Hindlimb muscle (tissue), 1 donor: ENCODE measurements at places on chromosomes 6 and 20.

GRCh38 chr6:119112812-119113530, 34.5 kb upstream of the FAM184A start:
- DNase-seq: no peak

GRCh38 chr20:59591061-59591460, 13.3 kb upstream of the PHACTR3 start:
- no peak for DNase-seq

GRCh38 chr6:12473494-12473893, 183.3 kb downstream of the EDN1 start:
- DNase-seq: no peak

- no peak for DNase-seq
Measured at GRCh38 chr6:3328796-3329195, 70.0 kb downstream of the PSMG4 start.

DNA sequence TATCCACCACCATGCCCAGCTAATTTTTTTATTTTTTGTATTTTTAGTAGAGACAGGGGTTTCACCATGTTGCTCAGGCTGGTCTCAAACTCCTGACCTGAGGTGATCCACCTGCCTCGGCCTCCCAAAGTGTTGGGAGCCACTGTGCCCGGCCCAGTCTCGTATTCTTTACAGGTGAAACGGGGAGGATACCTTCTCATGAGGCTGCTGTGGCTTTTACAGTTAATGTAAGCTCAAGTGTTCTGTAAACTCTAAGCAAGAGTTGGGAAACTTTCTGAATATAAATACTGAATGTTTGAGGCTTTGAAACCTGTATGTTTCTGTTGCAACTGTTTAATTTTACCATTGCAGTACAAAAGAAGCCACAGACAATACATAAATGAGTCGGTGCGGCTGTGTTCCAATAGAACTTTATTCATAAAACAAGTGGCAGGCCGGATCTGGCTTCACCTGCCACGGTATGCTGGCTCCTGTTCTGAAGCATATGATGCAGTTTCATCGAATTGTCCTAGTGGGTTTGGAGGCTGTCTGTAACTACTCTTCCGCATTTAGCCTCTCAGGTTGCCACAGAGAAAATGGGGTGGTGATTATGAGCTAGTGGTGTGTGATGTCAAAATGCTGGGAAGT, 192.5 kb upstream of the ZFP64 start:
- no peak for DNase-seq
